ENCODE measurements at places on chromosomes 7 and 10. TPM values are rescaled to one million over a fixed set of nuclear protein-coding genes. Genes with fewer than 3 reads are reported as not detected.
A peak's percentile ranks its signal among the peaks of the same experiment; 100 is the strongest.

DNA sequence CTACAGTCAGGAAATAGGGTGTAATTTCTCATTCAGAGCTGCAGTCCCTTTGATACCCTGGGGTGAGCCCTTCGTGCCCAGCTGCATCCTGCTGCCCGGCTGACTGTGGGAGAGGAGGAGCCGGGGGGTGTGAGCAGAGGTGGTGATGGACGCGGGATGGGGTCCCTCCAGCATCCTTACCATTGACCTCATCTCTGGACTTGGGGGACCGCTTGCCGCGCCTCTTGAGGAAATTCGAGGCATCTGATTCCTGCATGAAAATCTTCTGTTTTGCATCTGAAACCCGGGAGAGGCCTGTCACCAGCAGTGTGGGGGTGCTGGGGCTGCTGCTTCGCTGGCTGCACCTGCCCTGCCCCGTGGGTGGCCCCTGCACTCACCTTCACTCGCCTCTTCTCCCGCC, 816 bp downstream of the UCMA start:
- no peaks in the 10 kb centered on the region for H3K4me1 ChIP-seq
- no peaks in the 10 kb centered on the region for H3K36me3 ChIP-seq
- H3K27ac ChIP-seq, result no peak overlapping the region
- DNase-seq, result no peak
- H3K27me3 ChIP-seq, result no peaks in the 10 kb centered on the region
- H3K4me3 ChIP-seq, result no peak overlapping the region

The CACNB2 gene
- 101 TPM for polyA plus RNA-seq

The MUC3A gene
- not detected for polyA plus RNA-seq

GRCh38 chr10:83178526-83178925, 960.8 kb upstream of the GHITM start:
- no peak for DNase-seq
- H3K4me1 ChIP-seq, result no peaks in the 10 kb centered on the region
- H3K36me3 ChIP-seq, result no peaks in the 10 kb centered on the region

The AMPH gene
- 1.4 TPM for polyA plus RNA-seq

- H3K27me3 ChIP-seq, result peaks cover 2% of the 10 kb centered on the region
- no peaks in the 10 kb centered on the region for H3K4me1 ChIP-seq
- no peaks in the 10 kb centered on the region for H3K36me3 ChIP-seq
- DNase-seq, result no peak
- no peak overlapping the region for H3K27ac ChIP-seq
- no peak overlapping the region for H3K4me3 ChIP-seq
These were observed 18.5 kb downstream of the SFTPA1 start for GRCh38 chr10:79628988-79629954.

DNA sequence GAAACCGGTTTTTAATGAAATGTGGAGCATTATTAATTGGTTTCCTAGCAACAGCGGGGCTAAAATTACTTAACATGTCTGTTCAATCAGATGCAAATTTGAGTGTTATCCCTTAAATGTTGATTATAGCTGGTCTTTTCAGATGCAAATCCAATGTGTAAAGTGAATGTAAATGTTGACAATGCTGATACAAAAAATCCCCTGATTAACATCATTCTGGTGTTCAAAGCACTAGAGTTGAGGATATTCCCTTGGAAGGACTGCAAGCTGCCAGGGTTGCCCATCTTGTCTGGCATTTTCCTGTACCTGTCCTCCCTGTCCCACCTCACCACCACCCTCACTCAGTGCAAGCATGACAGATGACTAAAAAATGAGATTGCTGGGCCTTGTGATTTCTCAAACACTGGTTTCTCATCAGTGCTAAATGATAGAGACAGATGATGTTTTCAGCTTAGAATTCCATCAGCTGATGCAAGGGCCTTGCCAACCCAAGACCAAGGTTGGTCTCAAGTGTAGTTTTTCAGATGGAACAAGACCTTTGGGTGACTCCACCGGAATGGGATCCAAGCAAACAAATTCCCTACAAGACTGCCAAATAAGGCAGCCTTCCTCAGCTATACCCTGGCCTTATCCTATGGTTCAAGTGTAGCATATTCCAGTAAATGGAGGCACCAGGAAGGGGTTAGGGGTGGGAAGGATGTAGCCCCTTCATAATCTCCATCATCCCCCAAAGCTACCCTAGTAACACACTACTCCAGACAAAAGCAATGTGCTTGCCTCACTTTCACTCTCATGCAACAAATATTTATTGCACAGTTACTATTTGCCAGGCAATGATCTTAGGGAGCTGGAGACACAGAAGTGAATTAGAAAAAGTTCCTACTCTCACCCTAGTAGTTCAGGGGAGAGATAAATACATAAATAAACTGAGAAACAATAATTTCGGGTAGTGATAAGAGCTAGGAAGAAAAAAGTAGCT, 54.9 kb downstream of the JAZF1 start:
- H3K27ac ChIP-seq, result no peak overlapping the region
- H3K4me1 ChIP-seq, result no peaks in the 10 kb centered on the region
- no peaks in the 10 kb centered on the region for H3K36me3 ChIP-seq
- H3K27me3 ChIP-seq, result no peaks in the 10 kb centered on the region
- no peak overlapping the region for H3K4me3 ChIP-seq
- peak; percentile 42 for DNase-seq

The MSMB gene
- not detected for polyA plus RNA-seq

GRCh38 chr7:6546498-6547251, 4.6 kb downstream of the GRID2IP start:
- H3K4me3 ChIP-seq, result no peak overlapping the region
- H3K4me1 ChIP-seq, result no peaks in the 10 kb centered on the region
- H3K36me3 ChIP-seq, result no peaks in the 10 kb centered on the region
- no peaks in the 10 kb centered on the region for H3K27me3 ChIP-seq
- DNase-seq, result no peak
- no peak overlapping the region for H3K27ac ChIP-seq

DNA sequence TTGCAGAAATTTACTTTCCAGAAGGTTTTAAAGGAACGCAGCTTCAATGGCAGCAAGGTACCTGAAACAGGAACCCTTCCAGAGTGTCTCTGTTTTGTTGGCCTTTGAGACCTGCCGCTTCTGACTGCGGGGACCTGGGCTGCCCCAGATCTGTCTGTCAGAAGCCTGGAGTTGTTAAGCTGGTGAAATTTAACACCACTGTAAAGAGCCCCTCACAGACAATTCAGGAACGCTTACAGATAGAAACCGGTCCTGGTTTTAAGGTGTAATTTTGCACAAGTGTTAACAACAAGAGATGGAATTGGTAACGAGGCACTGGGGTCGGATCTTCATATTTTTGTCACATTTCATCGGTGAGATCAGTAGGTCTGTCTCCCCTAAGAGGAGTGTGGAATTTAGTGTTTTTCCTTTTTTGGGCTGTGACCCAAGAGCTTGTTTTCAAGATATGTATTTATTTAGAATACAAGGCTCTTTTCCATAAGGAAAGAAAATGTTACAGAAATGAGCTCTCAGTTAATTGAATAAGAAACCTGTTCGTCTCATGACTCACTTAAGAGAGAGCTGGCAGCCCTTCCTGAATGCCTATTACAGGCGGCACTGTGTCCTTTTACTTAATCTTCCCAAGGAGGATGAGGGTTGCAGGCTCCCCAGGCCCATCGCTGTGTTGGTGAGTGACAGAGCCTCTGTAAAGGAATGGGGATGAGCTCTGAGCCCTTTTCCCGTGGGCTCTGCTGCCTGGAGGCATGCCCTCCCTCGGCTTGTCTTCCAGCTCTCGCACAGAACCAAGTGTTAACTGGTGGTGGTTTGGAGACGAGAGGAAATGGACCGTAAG, 168.7 kb downstream of the CUX1 start:
- H3K27me3 ChIP-seq, result no peaks in the 10 kb centered on the region
- no peaks in the 10 kb centered on the region for H3K36me3 ChIP-seq
- H3K4me3 ChIP-seq, result no peak overlapping the region
- H3K27ac ChIP-seq, result peak overlapping the region; percentile 81
- peaks cover 17% of the 10 kb centered on the region for H3K4me1 ChIP-seq

GRCh38 chr10:81000781-81001180, 463.1 kb downstream of the SH2D4B start:
- H3K4me1 ChIP-seq, result peaks cover 6% of the 10 kb centered on the region
- no peak for DNase-seq
- H3K27me3 ChIP-seq, result no peaks in the 10 kb centered on the region
- no peak overlapping the region for H3K4me3 ChIP-seq
- no peaks in the 10 kb centered on the region for H3K36me3 ChIP-seq
- no peak overlapping the region for H3K27ac ChIP-seq

The CALML3 gene
- polyA plus RNA-seq, result not detected

DNA sequence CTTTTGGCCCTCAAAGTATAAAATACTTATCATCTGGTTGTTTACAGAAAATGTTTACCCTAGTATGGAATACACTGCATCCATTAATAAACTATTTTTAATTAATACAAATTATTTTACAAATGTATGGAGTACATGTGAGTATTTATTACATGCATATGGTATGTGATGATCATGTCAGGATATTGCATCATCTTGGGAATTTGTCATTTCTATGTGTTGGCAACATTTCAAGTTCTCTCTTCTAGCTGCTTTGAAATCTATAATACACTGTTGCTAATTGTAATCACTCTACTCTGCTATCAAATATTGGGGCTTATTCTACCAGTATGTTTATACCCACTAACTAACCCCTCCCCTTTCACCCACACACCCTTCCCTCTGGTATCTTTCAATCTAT, 103.9 kb upstream of the THSD7A start:
- H3K27me3 ChIP-seq, result no peaks in the 10 kb centered on the region
- no peaks in the 10 kb centered on the region for H3K36me3 ChIP-seq
- DNase-seq, result no peak
- no peak overlapping the region for H3K27ac ChIP-seq

- no peak overlapping the region for H3K27ac ChIP-seq
- H3K4me1 ChIP-seq, result no peaks in the 10 kb centered on the region
- no peaks in the 10 kb centered on the region for H3K27me3 ChIP-seq
- DNase-seq, result peak; percentile 37
- H3K36me3 ChIP-seq, result no peaks in the 10 kb centered on the region
- H3K4me3 ChIP-seq, result no peak overlapping the region
These were observed 24.8 kb downstream of the DUSP5 start for GRCh38 chr10:110522365-110522988.

The CARD11 gene
- not detected for polyA plus RNA-seq

DNA sequence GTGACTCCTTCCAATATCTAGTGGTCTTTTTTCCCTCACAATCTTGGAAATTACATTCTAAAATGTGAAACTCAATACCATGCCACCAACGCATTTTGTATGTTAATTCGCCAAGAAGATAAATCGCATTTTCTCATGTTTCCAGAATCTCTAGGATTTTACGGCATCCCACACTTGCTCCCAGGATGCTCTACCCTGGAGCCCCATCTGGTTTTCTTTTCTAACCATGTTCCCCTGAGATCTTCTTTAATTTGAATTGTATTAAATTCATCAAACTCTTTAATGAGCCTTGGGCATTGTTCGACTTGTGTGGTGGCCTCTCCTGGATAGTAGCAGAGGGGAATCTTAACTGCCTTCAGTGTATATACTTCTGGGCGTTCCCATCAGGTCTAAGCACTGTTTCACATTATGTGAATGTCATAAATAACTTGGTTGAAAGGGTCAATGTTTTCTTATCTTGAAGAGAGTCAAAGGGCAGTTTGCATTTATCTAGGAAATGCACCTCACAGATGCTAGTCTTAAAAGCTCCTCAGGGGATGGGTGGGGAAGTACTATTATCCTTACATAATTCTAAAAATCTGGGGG, 169.1 kb upstream of the MEOX2 start:
- H3K4me1 ChIP-seq, result peaks cover 8% of the 10 kb centered on the region
- H3K27me3 ChIP-seq, result no peaks in the 10 kb centered on the region
- no peaks in the 10 kb centered on the region for H3K36me3 ChIP-seq
- no peak overlapping the region for H3K27ac ChIP-seq

- no peaks in the 10 kb centered on the region for H3K36me3 ChIP-seq
- no peak overlapping the region for H3K27ac ChIP-seq
- no peaks in the 10 kb centered on the region for H3K27me3 ChIP-seq
- no peak overlapping the region for H3K4me3 ChIP-seq
- H3K4me1 ChIP-seq, result no peaks in the 10 kb centered on the region
These were observed 12.8 kb downstream of the CPXM2 start for GRCh38 chr10:123878666-123879303.

GRCh38 chr10:15735763-15736162, 16.0 kb upstream of the ITGA8 start:
- no peaks in the 10 kb centered on the region for H3K4me1 ChIP-seq
- H3K36me3 ChIP-seq, result no peaks in the 10 kb centered on the region
- no peaks in the 10 kb centered on the region for H3K27me3 ChIP-seq
- no peak overlapping the region for H3K4me3 ChIP-seq

- H3K36me3 ChIP-seq, result no peaks in the 10 kb centered on the region
- H3K27me3 ChIP-seq, result no peaks in the 10 kb centered on the region
- no peak for DNase-seq
- no peak overlapping the region for H3K4me3 ChIP-seq
- H3K27ac ChIP-seq, result no peak overlapping the region
These were observed 1126.4 kb upstream of the GHITM start for GRCh38 chr10:83012866-83013265.

The KLLN gene
- 0.77 TPM for polyA plus RNA-seq

DNA sequence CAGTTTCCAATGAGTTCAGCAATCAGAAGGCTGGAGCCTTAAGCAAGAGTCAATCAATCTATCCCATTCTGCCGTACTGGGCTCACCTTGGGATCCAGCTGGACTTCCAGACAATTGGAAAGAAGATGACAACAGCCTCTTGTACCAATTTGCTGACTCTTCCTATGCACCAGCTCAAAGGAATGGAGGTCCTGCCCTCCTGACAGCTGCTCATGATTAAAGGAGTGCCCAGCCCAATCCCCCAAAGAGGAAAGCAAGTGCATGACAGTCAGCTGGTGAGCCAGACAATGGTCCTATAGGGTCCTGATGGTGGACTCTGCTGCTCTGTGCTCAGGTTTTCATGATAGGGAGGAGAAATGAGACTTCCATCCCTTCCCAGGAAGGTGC, 25.1 kb downstream of the VSTM4 start:
- no peaks in the 10 kb centered on the region for H3K27me3 ChIP-seq
- H3K27ac ChIP-seq, result no peak overlapping the region
- no peak for DNase-seq
- no peaks in the 10 kb centered on the region for H3K36me3 ChIP-seq

- no peaks in the 10 kb centered on the region for H3K4me1 ChIP-seq
- H3K27me3 ChIP-seq, result no peaks in the 10 kb centered on the region
- H3K36me3 ChIP-seq, result no peaks in the 10 kb centered on the region
- H3K4me3 ChIP-seq, result no peak overlapping the region
- H3K27ac ChIP-seq, result no peak overlapping the region
These were observed 42.8 kb downstream of the CYP2C8 start for GRCh38 chr10:95026461-95026860.

Data from cardiac muscle cell (in vitro differentiated cells and primary cell).